ENCODE measurements at places on chromosomes 16 and 17.

DNA sequence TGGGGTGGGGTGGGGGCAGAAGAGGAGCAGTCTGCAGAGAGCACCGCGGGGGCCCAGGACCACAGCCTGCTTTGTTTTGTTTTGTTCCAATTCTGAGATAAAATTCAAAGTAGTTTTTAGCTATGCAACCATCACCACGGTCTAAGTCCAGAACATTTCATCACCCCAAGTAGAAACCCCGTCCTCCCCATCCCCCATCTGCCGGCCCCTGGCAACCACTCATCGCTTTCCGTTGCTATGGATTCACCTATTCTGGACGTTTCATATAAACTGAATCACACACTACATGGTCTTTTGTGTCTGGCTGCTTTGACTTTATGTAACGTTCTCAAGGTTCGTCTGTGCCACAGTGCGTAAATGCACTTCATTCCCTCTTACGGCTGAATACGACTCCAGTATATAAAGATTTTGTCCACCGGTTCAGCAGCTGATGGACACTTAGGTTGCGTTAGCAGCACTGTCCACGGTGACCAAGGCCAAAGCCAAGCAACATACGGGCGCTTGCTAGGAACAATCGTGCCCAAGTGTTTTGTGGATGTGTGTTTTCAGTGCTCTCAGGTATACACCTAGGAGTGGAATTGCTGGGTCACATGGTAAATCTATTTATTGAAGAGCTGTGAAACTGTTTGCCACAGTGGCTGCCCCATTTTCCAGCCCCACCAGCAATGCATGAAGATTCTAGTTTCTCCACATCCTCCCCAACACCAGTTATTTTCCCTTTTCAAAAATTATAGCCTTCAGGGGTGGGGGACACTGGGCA is 27.7 kb upstream of the RASD1 start:
- no peak for DNase-seq

DNA sequence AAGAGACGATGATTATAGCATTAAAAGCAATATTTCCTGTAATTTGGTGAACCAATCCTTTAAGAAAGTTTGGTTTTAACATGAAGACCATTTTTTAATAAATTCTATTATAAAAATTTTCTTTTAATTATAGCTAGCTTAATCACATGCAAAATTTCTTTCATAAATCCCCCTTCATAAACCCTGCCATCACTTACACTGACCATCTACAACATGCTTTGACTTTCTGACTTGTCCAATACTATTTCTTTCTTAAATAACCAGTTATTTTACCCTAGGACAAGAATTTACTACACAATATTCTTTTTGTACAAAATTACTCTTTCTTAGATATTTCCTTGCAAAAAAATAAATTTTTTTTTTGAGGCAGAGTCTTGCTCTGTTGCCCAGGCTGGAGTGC is 1334.8 kb downstream of the CDH11 start:
- no peak for DNase-seq

- DNase-seq = no peak
Observed at GRCh38 chr17:46756081-46756735, 62.3 kb downstream of the WNT3 start.

DNA sequence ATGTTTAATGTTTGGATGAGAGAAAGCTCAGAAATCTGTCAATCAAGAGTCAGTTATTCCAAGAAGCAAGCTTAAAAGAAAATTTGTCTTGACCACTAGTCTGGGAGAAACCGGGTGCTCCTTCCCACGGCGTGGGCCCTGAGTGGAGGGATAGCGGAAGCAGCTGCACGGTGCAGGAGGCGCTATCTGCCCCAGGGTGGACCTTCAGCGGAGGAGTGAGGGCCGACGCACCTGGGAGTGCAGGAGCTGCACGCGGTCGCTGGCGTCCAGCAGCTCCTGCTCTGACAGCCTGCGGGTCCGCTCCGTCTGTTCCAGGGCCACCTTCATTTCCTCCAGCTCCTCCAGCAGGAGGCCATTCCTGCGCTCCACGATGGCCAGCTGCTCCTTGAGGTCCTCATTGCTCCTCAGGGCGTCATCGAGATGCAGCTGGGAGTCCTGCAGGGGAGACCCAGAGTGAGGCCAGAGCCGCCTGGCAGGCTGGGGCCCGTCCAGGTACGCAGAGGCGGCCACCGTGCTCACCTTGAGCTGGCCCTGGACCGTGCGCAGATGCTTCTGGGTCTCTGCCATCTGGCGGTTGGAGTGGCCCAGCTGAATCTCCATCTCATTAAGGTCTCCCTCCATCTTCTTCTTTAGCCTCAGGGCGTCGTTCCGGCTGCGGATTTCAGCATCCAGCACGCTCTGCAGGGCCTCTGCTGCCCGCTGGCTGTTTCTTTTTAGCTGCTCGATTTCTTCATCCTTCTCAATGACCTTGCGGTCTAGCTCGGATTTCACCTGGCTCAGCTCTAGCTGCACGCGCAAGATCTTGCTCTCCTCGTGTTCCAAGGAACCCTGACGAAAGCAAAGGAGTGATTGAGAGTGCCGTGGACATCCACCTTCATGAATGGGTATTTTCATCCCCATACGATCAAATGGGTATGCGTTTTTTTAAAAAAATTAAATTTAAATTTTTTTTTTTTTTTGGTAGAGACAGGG is 63.5 kb downstream of the MYH13 start:
- no peak for DNase-seq

GRCh38 chr16:5858180-5858579 is 760.6 kb upstream of the EEF2KMT start:
- no peak for DNase-seq

DNA sequence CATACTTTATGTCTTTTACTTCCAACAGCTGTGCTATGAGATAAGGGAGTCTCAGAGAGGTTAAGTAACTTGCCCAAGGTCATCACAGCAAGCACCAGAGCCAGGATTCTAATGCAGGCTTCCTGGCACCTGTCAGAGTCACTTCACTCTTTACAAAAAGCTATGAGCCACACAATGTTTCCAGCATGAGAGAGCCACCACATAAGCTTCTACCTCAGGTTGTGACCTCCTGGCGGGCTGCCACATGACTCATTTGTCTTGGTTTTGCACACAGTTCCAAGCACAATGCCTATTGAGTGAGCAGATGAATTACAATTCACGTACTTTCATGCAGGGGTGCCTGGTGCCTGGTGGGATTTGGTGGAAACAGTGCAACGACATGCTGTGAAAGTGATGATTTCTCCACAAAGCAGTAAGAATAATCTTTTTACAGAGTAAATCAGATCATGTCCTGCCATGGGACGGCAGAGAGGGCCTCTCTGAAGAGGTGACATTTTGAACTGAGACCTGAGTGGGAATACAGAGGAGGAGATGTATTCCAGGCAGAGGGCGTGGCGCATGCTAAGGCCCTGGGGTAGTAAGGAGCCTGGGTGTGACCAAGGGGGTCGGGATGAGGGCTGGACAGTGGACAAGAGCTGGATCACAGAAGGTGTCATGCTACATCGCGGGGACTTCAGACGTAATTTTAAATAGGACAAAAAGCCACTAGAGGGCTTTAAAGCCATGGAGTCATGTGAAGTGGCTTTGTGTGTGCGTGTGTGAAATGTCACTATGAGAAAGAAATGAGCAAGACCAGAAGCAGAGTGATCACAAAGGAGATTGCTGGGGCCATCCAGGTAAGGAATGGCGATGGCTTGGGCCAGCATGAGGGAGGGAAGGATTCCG is 53.4 kb downstream of the CACNG3 start:
- no peak for DNase-seq

DNA sequence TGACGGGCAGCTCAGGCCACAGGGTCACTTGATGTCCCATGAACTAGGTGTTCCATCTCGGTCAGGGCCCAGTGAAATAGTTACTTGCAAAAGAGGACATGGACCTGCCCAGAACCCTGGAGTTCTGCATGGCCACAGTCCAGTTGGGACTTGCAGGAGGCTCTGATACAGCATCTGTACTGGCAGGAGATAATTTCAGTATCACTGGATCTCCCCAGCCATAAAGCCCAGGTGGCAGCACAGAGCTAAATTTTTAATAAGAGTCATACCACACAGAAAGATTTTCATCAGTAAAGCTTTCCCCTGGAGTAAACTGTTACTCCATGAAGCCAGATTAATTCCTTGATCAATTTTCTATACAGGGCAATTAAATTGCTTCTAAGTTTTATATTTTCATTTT is 18.0 kb upstream of the SLC16A5 start:
- no peak for DNase-seq

All from esophagus squamous epithelium (tissue), 5 donors.